Stimulated activated CD8-positive, alpha-beta memory T cell treated with anti-CD3 and anti-CD28 coated beads, Interleukin-2, amount 100 ng/mL, for 1 hour (primary cell): ENCODE measurements at places on chromosomes 1 and 21.

- no peak for DNase-seq
Measured at GRCh38 chr1:12525311-12526181, 92.5 kb downstream of the DHRS3 start.

GRCh38 chr1:17572264-17572985 is 32.9 kb downstream of the ARHGEF10L start:
- DNase-seq, result no peak

GRCh38 chr1:84020151-84020550 is 21.2 kb upstream of the TTLL7 start:
- no peak for DNase-seq

GRCh38 chr1:177789956-177790355 is 179.9 kb downstream of the SEC16B start:
- DNase-seq, result no peak

DNA sequence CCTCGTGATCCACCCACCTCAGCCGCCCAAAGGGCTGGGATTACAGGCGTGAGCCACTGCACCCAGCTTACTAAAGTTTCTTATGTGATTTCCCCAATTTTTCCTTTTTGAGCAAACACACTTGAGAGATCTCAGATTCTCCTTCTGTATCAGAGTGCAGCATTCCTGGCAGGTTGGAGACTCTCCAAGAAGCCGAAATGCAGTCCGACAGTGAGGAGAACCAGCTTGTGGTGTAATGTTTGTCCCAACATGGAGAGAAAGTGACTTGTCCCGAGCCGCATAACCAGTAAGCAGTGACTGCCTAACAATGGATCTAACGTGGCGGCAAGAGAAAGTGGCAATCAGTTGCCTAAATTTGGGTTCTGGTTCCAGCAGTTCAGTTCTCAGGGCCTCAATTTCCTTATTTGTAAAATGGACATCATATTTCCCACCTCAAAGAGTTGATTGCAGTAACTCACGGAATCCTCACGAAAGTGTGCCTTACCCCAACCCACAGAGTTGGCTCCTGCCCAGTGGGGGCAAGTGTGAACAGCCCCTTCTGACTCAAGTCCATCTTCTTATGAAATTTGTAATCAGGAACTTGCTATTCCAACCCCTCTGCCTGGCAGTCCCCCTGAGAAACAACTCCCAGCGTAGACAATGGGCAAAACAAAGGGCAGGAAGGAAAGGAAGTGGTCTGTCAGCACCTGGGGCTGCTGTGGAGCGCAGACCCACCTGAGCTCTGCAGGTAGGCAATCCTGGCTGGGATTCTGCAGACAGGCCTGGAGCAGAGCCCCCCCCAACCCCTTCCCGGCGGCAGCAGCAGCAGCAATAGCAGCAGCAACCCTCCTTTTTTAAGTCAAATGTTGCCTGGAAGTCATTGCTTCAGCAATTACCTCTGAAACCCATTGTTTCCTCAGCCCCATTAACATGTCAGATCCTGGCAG is 223.6 kb upstream of the POU3F1 start:
- no peak for DNase-seq

DNA sequence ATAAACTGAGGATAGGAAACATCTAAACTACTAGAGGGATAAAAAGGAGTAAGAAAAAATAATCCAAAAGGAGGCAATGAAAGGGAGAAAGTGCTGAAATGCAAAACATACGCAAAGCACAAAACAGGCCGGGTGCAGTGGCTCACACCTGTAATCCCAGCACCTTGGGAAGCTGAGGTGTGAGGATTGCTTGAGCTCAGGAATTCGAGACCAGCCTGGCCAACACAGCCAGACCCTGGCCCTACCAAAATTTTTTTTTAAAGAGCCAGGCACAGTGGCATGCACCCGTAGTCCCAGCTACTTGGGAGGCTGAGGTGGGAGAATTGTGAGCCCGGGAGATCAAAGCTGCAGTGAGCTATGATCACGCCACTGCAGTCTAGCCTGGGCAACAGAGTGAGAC is 10.5 kb downstream of the SPOCD1 start:
- no peak for DNase-seq
